ENCODE measurements at places on chromosomes 3 and 15.

- DNase-seq, result no peak
Measured at GRCh38 chr3:57173687-57174086, 8.5 kb upstream of the IL17RD start.

- DNase-seq, result no peak
Measured at GRCh38 chr3:184688251-184688881, 23.5 kb downstream of the MAGEF1 start.

GRCh38 chr3:157551961-157552360 is 48.7 kb upstream of the VEPH1 start:
- DNase-seq, result no peak

- DNase-seq, result no peak
Measured at GRCh38 chr15:100717596-100717995, 115.2 kb downstream of the ASB7 start.

GRCh38 chr15:63452552-63453136 is 51.7 kb upstream of the USP3 start:
- DNase-seq, result no peak

DNA sequence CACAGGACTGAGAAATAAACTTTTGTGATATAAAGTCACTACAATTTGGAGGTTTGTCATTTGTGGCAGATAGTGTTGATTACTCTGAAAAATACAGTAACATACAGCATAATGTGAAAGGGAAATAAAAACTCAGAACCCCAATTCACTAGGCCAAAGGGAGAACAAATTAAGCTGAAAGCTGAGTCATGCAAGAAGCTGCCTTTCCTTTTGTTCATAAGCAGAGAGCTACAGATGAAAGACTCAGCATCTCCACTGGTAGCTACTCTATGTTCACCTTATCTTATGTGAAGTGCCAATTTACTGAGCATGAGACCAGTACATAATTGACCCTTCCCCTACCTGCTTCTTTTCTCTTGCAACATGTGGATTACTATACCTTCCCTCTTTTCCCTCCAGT is 19.3 kb upstream of the SLTM start:
- DNase-seq, result no peak

- no peak for DNase-seq
Measured at GRCh38 chr15:100737214-100737613, 134.8 kb downstream of the ASB7 start.

- peak; percentile 57 for DNase-seq
Measured at GRCh38 chr3:18444595-18445400, 19.7 kb upstream of the SATB1 start.

DNA sequence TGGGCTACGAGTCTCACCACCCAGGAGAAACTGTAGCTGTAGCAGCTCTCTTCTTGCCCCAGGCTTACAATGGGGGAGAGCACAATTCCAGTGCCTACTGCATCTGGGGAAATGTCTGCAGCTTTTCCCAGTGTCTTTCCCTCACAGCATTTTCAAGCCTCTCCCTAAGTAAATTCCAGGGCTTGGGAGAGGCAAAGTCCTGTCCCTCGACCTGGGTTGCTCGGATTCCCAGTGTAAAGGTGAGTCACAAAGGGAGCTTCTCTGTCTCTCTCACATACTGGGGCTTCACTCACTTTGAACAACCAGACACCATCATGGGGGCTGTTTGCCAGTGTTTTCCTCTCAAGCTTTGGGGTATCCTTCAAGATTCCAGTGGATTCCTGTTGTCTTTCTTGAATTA is 689.4 kb upstream of the NAALADL2 start:
- no peak for DNase-seq

- no peak for DNase-seq
Measured at GRCh38 chr15:68679961-68680371, 101.2 kb downstream of the CORO2B start.

DNA sequence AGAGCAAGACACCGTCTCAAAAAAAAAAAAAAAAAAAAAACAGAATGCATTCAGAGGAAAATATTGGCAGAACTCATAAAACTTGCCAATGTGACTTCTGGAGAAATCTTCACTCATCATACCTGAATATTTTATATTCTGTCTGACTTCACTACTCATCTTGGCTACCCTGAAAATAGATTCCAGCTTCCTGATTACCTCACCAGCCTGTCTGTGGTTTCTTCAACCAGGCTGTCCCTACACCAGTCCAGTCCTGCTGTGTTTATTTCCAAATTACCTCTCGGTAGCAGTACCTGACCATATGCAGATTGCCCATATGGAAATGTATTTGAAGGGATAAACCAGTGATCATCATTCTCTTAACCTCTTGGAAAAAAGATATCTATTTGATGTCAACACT is 9.3 kb upstream of the P3H2 start:
- no peak for DNase-seq

GRCh38 chr15:80885016-80885579 is 104.5 kb downstream of the MESD start:
- no peak for DNase-seq

DNA sequence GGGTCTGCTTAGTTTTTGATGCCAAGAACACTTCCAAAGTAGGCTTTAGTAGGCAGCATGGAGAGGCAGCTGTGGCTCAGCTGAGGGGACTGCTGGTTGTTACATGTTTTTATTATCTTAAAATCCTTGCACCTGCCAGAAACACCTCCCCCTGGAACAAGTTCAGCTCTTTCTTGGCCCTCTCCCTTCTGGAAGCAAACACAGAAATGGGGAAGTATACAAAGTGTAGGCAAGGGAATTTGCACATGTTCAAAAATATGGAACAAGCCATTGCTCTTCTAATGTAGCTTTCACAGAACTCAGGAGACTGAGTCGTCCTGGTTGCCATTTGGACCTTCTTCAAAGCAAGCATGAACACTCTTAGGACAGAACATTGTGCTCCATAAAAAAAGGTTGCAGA is 169.1 kb upstream of the SEMA6D start:
- DNase-seq, result no peak

DNA sequence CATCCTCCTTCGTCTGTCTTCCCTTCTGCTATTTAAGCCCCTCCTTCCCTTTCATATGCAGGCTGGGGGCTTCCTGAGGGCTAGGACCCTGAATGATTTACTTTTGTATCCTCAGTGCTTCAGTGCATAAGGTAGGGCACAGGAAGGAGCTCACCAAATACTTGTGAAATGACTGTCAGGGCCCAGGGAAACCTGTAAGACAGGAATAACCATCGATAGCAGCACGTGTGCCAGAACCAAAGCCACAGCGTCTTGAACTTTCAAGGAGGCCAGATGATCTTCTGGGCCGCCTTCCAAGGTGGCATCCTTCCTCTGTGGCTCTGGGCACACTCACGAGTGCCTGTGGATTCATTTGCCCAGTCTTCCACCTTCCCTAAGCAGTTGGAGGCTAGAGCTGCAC is 3.9 kb downstream of the TMED3 start:
- no peak for DNase-seq

DNA sequence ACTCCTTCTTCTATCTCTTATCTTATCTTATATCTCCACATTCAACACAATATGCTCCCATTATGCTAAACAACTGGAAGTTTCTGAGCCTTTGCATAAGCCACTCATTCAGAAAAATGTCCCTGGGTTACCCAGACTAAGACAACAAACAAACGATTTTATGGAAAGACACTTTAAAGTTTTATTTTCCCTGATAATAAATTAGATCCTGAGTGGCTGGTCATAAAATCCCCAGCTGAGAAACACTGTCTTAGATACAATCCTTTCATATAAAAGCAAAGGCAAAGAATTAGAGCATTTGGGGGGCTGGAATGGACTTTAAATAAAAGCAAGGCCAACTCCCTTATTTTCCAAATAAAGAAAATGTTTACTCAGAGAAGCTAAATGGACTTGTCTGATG is 322.3 kb downstream of the GBE1 start:
- DNase-seq, result no peak

DNA sequence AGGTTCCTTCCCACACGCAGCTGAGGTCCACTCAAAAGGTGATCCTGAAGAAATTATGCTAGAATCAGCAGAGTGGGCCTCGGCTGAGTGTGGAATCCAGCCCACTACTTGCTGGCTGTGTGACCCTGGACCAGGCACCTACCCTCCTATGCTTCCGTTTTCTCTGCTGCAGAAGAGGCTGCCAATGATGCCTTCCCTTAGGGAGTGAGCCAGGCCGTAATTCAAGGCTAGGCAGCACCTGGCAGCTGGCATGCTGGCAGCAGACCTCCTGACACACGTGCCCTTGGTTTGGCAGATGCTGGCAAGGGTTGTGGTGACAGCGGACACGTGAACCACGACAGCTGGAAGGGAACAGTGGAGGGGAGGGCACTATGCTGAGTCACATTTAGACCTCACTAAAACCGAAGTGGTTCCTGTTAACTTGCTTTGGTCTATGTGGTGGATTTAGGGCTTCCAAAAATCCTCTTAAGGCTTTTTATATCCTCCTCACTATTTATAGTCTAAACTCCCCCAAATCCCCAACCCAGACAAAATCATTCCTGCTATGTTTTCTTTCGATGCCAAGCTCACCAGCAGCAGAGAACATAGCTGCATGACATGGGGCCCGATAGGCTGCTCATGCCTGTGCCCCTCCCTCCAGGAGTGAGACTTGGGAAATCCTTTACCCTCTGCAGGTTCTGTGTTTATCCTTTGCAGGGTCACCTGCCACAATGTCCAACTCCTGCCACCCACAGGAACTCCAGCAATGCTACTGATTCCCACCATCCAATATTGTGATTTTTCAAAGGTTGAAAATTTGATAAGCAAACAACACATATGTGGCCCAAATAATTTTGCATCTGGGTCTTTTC is 10.6 kb upstream of the PCSK6 start:
- DNase-seq, result no peak

DNA sequence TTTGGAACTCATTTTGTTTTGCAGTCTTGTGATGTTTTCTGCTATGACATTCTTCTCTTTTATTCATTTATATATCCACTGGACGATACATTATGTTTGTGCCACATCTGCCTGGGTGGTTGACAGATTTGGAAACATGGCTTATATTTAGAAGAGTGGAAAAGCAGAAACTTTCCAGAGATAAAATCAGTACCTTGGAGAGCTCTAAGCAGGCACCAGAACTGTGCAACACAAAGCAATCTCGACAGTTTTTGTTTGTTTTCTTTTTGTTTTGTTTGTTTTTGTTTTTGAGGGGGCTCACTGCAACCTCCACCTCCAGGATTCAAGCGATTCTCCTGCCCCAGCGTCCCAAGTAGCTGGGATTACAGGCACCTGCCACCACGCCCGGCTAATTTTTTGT is 45.5 kb downstream of the SYN2 start:
- DNase-seq, result no peak

DNA sequence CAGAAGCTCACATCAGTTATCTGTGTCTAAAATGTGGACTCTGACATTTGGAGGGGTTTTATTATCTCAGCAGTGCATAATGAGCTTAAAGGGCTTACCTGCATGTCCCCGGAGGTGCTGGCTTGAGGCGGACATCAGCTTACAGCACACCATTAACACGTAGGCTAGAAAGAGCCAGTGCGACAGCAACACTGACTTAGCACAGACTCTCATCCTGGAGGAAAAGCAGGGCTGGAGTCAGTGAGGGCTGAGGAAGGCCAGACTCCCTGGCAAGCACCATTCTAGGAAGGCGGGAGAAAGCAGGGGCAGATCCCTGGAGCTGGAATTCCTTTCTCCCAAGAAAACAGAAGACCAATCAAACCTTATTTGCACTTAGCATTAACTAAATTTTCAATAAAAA is 51.7 kb downstream of the TAFA4 start:
- DNase-seq, result no peak

- DNase-seq, result no peak
Measured at GRCh38 chr3:24628523-24629258, 134.0 kb upstream of the THRB start.

DNA sequence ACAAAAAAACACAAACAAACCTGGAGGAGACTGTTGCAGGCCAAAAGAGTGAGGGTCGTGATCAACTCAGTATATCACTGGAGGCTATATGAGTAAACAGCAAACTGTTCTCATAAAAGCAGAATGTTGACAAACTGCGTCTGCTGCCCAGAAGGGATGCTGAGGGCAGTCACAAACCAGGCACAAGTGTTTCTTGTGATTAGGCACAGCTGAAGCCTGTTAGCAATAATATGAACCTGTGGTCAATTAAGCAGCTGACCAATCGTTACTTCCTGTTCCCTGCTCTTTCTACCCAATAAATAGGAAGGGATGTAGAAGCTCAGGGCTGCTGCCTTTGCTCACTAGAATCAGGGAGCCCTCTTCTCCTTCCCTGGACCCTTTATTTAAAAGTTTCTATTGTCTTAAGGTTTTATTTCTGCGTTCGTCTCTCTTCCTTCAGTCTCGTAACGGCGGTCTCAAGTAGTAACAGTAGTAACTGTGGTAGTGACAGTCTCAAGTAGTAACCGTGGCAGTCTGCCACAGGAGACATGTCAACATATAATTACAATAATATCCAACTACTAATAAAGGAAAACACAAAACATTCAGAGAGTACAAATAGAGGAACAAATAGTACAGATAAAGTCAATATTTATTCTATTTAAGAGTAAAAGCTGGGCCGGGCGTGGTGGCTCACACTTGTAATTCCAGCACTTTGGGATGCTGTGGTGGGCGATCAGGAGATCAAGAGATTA is 698.4 kb upstream of the CCDC54 start:
- DNase-seq, result no peak
